ENCODE measurements at places on chromosomes 2 and 18. TPM values are rescaled to one million over a fixed set of nuclear protein-coding genes. Genes with fewer than 3 reads are reported as not detected.

RGPD3 gene
- total RNA-seq: 1.3 TPM

COL3A1 gene
- total RNA-seq: 7,166 TPM

FAM110C gene
- total RNA-seq: 3.9 TPM

BOK gene
- total RNA-seq: 17.0 TPM

DCDC2C gene
- total RNA-seq: 1.6 TPM

Data from camera-type eye (tissue), 1 donor.